ENCODE measurements at places on chromosomes 6 and 20. TPM values are rescaled to one million over a fixed set of nuclear protein-coding genes. Genes with fewer than 3 reads are reported as not detected.

PARD6B gene
- polyA plus RNA-seq, result 3.1 TPM

- peak; percentile 83 for DNase-seq
These were observed 496 bp downstream of the TMEM242 start for GRCh38 chr6:157322792-157323254.

DNA sequence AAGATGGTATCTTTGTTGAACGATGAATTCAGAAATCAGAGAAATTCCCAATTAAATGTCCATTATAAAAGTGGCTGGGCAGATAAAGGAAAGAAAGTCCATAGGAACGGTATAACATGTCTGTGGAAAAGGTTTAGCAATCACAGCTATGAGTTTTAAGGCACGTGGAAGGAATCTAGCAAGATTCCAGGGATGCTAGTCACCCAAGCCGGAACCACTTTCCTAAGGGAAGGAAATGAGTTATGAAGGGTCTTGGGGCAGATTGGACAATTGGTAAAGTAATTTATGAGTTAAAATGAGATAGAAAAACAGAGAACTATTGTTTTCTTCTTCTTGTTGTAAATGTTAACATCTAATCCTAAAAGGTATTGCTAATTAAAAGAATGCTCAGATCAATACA is 384.8 kb downstream of the ADGRB3 start:
- DNase-seq, result no peak

DNA sequence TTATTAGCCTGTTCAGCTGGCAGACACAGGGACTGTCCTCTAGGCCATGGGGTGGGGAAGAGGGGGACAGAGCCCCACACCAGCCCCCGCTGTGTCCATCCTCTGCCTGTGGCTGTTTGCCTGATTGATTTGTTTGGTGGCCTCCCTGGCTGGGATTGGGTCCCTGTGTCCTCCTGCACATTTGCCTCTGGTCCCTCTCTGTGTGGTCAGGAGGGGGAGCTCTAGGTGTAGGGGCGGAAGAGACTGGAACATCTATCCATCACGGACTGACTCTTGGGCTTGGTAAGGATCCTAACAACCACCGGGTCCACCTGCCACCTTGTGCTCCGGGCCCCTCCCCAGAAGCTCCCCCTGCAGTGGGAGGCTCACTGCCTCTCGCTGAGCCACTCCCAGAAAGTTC is 38.4 kb upstream of the CCDC167 start:
- DNase-seq, result no peak

GRCh38 chr6:101776919-101777350 is 383.4 kb downstream of the GRIK2 start:
- no peak for DNase-seq

IP6K3 gene
- polyA plus RNA-seq, result 0.49 TPM

- DNase-seq, result no peak
These were observed 8.8 kb upstream of the CD83 start for GRCh38 chr6:14108571-14109410.

- DNase-seq, result peak; percentile 6
These were observed 128.6 kb upstream of the HS3ST5 start for GRCh38 chr6:114471450-114471849.

- DNase-seq, result no peak
These were observed 29.1 kb upstream of the CALHM6 start for GRCh38 chr6:116431964-116432595.

C2 gene
- 0.63 TPM for polyA plus RNA-seq

PI16 gene
- polyA plus RNA-seq, result 3.0 TPM

DNA sequence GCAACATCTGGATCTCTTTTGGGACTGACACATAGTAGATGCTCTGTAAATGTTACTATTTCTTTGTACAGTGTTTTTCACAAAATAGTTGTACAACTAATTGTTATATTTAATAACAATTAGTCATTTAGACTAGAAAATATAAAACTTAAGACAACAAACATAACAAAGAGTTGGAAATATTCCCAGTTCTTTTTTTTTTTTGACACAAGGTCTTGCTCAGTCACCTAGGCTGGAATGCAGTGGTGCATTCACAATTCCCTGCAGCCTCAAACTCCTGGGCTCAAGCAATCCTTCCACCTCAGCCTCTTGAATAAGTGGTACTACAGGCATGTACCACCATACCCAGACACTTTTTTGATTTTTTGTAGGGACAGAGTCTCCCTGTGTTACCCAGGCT is 105.8 kb downstream of the UTRN start:
- DNase-seq, result no peak

DNA sequence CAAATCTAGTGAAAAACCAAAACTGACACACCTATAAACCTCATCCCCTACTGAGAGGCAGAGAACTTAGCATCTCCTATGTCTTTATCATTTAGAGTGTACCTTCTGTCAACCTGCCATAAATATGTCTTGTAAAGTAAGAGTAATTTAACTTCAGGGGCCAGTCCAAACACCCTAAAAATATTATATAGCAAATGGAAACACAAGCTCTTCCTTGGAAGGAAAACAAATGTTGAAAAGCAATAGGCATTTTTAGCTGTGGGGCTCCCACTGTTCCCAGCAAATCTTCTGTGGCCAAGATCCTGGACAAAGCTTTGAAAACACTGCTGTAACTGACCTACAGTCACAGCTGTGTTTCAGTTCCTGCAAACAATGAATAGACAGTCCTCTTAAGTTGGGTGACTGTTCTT is 140.0 kb upstream of the RNF217 start:
- no peak for DNase-seq

JAG1 gene
- 14.6 TPM for polyA plus RNA-seq

MKKS gene
- 15.3 TPM for polyA plus RNA-seq

GRCh38 chr20:46635514-46636136 is 15.6 kb downstream of the SLC13A3 start:
- DNase-seq, result no peak

GRCh38 chr20:34375977-34376430 is 12.9 kb downstream of the ITCH start:
- DNase-seq, result no peak

CDH4 gene
- polyA plus RNA-seq, result 0.21 TPM

DNA sequence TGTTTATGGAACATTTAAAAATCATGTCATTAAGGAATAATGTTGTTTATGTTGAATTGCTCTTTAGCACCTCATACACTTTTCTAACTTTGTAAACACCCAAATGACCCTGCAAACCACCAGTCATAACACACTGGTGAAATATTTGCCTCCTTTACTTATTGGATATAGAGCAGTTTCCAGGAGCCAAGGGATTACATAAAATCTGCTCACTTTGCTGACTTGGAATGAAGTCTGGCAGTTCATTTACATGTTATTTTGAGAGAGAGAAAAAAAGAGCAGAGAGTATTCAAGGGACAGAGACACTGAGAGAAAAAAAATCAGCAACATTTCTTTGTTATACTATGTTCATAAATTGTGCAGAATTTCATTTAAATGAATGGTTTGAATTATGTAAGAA is 46.6 kb upstream of the DEFB112 start:
- DNase-seq, result no peak

GRCh38 chr6:142796024-142796423 is 149.0 kb downstream of the HIVEP2 start:
- DNase-seq, result no peak

DNA sequence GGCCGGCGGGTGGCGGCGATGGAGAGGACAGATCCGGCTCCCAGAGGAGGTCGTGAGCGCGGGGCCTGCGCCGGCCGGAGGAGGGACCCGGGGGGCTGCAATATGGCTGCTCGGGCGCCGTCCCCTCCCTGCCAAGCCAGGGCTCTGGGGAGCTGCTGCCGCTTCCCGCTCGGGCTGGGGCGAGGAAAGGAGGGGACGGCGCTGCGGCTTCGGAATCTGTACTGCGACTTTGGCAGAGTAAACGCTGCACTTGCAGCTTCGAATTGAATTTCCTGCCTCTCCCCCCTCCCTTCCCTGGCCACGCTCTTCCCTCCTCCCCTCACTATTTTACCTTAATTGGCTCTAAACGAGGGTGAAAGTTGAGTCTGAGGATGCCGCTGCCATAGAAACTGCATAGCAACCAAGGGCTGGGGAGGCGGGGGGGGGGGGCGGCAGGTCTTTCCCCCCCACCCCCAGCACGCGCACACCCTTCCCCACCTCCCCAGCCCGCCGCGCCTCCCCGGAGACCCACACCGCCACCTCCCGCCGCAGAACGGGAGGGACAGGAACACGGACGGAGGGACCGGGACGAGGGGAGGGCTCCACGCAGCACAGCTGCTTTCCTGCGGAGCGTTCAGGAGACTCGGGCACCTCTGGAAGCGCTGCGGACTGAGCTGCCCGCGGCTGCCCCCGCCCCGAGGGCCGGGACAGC is 93.9 kb downstream of the RNASET2 start:
- no peak for DNase-seq

SLC32A1 gene
- polyA plus RNA-seq, result not detected

- DNase-seq, result no peak
These were observed 43.1 kb upstream of the SNX9 start for GRCh38 chr6:157779705-157780604.

DNA sequence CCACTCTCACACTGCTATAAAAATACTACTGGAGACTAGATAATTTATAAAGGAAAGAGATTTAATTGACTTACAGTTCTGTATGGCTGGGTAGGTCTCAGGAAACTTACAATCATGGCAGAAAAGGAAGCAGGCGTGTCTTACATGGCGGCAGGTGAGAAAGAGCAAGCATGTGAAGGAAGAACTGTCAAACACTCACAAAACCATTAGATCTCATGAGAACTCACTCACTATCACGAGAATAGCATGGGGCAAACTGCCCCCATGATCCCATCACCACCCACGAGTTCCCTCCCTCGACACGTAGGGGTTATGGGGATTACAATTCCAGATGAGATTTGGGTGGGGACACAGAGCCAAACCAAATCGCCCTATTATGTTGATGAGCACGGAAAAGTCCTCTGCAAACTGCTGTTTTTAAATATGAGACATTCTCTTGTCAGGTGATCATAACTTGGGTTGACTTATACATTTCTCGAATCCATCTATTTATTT is 133.5 kb downstream of the AIG1 start:
- no peak for DNase-seq

Measured in pancreas (tissue), 10 donors.